Neural progenitor cell (in vitro differentiated cells): ENCODE measurements at places on chromosomes 1 and 21. TPM values are rescaled to one million over a fixed set of nuclear protein-coding genes. Genes with fewer than 3 reads are reported as not detected.
A peak's percentile ranks its signal among the peaks of the same experiment; 100 is the strongest.

Gene MSH4
- 0.09 TPM in 1 of 2 replicates, not detected in the other for total RNA-seq

- no peaks in the 10 kb centered on the region for H3K36me3 ChIP-seq
- H3K4me3 ChIP-seq = no peak overlapping the region
- peaks cover 4% of the 10 kb centered on the region for H3K4me1 ChIP-seq
- H3K27ac ChIP-seq = no peak overlapping the region
- no peak for DNase-seq
- no peaks in the 10 kb centered on the region for H3K27me3 ChIP-seq
Measured at GRCh38 chr1:219350172-219350931, 176.7 kb downstream of the LYPLAL1 start.

DNA sequence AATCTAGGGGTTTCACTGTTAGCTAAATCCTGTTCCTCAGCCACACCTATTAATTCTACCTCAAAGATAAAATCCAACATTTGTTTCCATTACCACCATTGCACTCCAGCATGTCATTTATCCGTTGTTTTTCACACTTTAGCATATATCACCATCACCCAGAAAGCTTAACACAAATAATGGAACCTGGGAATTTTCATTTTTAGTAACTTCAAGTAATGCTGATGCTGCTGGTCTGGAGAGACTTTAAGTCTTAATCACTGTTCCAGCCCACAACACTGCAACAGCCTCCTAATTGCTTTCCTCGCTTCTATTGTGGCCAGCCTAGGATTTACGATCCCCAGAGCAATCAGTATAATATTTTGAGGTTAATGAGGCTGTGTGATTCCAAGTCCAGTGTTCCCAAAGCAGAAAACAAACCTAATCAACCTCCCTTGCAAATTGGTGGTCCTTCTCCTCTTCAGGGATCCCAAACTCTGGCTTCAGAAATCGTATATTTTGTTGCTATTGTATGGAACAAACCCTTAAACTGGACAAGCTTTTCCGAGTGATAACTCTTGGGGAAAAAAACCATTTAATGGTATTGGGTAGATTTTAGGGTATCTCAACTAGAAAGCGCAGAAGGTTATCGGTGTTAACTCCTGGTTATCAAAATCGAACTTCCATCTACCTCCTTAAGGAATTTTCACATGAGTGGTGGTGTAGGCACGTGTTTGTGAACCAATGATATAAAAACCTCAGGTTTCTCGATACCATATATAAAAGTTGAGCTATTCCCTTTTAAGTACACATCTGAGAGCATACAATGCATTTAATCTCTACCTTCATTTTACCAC, 50.0 kb upstream of the BOLA1 start:
- no peaks in the 10 kb centered on the region for H3K27me3 ChIP-seq
- peak overlapping the region; percentile 100 for H3K4me3 ChIP-seq
- H3K27ac ChIP-seq = peak overlapping the region; percentile 68

Gene PEX14
- total RNA-seq = 9.3 and 21.3 TPM in 2 replicates

- H3K4me3 ChIP-seq = no peak overlapping the region
- no peaks in the 10 kb centered on the region for H3K27me3 ChIP-seq
- H3K27ac ChIP-seq = no peak overlapping the region
- no peaks in the 10 kb centered on the region for H3K4me1 ChIP-seq
Measured at GRCh38 chr1:206935491-206936067, 10.7 kb downstream of the PIGR start.

- DNase-seq = no peak
- no peaks in the 10 kb centered on the region for H3K36me3 ChIP-seq
Measured at GRCh38 chr1:175172503-175172902, 20.1 kb downstream of the KIAA0040 start.
